Fibroblast of villous mesenchyme (primary cell): ENCODE measurements at places on chromosomes 3 and 15. TPM values are rescaled to one million over a fixed set of nuclear protein-coding genes. Genes with fewer than 3 reads are reported as not detected.

The NUSAP1 gene
- total RNA-seq, result 28.3 and 59.2 TPM in 2 replicates

The CACNA1D gene
- under 0.01 TPM in 1 of 2 replicates, not detected in the other for total RNA-seq

The FRMD5 gene
- 1.3 and 1.9 TPM in 2 replicates for total RNA-seq

The OSTN gene
- not detected in 2 replicates for total RNA-seq

The FAM81A gene
- under 0.01 TPM in 2 replicates for total RNA-seq

The FOXL2NB gene
- 61.8 and 101 TPM in 2 replicates for total RNA-seq

DNA sequence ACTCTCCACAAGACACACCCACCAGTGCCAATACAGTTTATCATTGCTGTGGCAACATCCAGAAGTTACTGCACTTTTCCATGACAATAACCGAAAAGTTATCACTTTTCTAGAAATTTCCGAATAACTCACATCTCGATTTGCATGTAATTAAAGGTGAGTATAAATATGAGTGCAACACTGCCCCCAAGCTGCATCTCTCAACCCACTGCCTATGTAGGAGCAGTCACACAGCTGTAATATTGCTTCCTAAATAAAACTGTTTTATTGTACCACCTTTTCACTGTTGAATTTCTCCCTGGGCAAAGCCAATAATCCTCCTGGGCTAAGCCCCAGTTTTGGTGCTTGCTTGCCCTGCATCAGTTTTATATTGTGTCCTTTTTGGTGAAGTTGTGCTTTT, 601.0 kb upstream of the EPHA6 start:
- peak; percentile 2 for DNase-seq

The ARL14 gene
- total RNA-seq, result not detected in 2 replicates

DNA sequence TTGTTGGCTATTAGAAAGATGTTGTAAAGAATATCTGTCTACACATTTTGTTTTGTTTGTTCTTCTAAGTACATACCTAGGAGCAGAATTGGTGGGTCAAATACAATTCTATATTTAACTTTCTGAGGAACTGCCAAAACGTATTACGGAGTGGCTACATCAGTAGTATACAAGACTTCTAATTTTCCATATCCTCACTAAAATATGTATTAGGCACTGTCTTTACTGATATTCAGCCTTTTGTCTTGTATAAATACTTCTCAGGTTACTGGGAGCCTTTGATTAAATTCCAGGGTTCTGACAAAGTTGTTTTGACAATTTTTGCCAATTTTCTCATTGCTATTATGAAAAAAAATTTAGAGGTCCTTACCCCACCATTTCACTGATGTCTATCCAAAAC, 146.7 kb downstream of the NR2E3 start:
- DNase-seq, result no peak

DNA sequence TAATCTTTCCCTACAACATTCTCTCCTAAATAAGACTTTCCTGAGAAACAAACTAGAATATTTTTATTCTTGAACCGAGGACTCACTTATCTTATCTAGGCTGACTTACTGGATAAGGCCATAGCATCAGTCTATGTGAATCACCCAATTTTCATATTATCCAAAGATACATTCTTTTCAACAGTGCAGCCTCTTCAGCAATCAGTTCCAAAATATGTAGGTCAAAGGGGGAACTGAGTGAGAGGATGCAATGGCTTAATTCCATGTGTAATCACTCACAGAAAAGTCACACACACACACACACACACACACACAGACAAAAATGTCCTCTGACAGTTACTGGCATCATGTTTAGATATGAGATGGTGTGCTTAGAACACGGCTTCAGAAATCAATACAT, 31.5 kb upstream of the MECOM start:
- no peak for DNase-seq

The CDC25A gene
- 8.7 and 9.9 TPM in 2 replicates for total RNA-seq

- DNase-seq, result no peak
Measured at GRCh38 chr3:127789990-127790881, 32.1 kb downstream of the MGLL start.

The AVEN gene
- 37.1 and 39.6 TPM in 2 replicates for total RNA-seq

DNA sequence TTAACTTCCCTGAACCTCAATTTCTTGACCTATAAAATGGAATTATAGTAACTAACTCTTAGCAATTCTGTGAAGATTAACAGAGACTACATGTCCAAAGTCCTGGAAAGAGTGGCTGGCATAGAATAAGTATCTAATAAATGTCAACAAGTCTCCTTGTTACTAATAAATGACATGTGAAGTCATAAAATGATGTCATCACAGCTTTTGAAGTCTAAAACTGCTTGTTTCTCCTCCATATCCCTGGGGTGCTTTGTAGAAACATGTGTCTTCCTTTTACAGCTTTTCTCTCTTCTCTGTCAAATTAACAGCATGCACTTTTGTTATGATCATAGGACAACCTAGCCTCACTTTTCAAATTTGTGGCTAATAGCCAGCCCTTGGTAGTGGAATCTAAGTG, 510.2 kb downstream of the NTRK3 start:
- peak; percentile 42 for DNase-seq

DNA sequence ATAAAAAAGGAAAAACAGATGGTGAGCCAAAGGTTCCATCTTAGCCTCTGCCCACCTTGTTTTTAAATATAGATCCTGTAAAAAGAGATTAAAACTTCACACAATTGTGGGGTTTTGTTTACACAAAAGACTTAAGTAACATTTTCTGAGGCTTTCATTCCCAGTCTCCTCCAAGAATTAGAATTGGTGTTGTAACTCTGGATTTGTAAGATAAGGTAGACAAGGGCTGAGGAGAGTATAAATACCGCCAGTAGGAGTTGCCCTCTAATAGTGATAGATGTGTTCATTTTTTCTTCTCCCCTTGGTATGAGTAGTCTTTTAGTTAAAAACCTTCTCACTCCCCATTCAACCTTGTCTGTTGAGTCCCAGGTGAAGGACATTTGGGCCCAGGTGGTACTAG, 8.5 kb downstream of the MINDY2 start:
- peak; percentile 61 for DNase-seq

- DNase-seq, result no peak
Measured at GRCh38 chr3:34020726-34021680, 222.6 kb downstream of the PDCD6IP start.

The TGFBR2 gene
- total RNA-seq, result 34.8 and 37.1 TPM in 2 replicates

DNA sequence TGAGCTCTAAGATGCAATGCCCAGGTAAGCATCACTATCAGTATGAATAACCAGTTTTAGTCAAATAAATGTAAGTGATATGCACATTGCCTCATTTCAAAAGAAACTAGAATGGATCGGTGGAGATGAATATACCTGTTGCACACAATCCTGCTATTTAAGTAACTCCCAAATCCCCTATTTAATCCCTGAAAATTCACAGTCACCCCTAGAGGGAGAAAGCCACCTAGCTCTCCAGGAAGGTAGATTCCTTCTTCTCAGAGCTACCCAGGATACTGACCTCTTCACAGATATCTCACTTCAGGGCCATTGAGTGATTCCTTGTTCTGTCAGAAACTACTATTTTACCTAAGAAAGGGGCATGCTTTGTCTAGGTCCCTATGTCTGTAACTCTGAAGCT, 11.7 kb downstream of the LSAMP start:
- DNase-seq, result no peak

GRCh38 chr15:77731067-77731466, 98.4 kb upstream of the LINGO1 start:
- no peak for DNase-seq

DNA sequence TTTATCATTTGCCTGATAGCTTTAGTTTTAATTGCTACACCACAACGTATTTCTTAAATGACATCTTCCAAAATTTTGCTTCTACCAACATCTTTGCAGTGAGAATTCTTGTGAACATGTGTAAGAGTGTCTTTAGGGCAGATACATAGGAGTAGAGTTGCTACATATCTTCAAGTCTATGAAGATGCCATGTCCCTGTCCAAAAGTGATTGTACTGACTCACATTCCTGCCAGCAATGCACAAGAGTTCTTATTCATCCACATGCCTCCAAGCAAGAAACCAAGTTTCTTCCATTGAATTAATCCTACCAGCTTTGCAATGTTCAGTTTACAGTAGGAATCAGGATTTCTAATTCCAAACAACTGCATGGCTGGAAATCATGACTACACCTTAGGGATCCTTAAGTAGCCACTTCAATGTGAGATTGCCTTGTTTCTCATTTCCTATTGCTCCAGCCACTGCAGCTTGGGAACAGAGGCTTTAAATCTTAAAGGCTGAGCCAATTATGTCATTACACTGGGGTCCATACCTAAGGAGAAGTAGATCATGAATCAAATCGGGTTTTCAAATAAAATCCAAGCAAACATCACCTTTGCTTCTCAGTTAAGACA, 44.5 kb downstream of the BCL2L10 start:
- DNase-seq, result no peak

The MINAR1 gene
- 1.3 and 2.3 TPM in 2 replicates for total RNA-seq

- DNase-seq, result no peak
Measured at GRCh38 chr15:49953421-49953820, 165.6 kb downstream of the ATP8B4 start.

- DNase-seq, result peak; percentile 77
Measured at GRCh38 chr15:63718590-63719035, 115.1 kb downstream of the HERC1 start.

The SLC28A1 gene
- total RNA-seq, result not detected in 2 replicates

GRCh38 chr15:80599359-80599758, 95.8 kb upstream of the ABHD17C start:
- peak; percentile 76 for DNase-seq

The ADIPOQ gene
- total RNA-seq, result not detected in 2 replicates

The GCHFR gene
- 2.6 and 2.9 TPM in 2 replicates for total RNA-seq

GRCh38 chr15:75200765-75201615, 692 bp upstream of the C15orf39 start:
- peak; percentile 55 for DNase-seq

DNA sequence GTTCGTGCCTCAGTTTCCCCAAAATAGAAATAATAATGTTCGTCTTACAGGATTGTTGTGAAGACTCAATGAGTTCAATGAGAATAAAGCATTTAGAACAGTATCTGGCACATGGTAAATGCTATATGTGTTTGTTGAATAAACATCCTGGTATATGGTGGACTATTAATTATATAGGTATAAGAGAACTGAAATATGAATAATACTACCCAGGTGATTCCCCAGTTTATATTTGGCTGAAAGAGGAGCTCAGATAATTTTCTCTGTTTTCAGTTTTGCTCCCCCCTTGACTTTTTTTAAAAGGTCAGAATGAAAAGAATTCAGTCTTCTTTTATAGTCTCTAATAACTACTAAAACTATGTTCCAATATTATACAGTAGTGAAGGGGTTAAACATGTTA, 46.9 kb downstream of the USP8 start:
- DNase-seq, result no peak

GRCh38 chr3:49278548-49278947, 1.5 kb upstream of the C3orf62 start:
- peak; percentile 47 for DNase-seq

The SERPINI1 gene
- total RNA-seq, result 2.2 and 2.6 TPM in 2 replicates

The PPIP5K1 gene
- total RNA-seq, result 27.1 and 28.5 TPM in 2 replicates

The SRP14 gene
- 93.3 and 96.6 TPM in 2 replicates for total RNA-seq

The USP50 gene
- 1.3 TPM in 1 of 2 replicates, not detected in the other for total RNA-seq

DNA sequence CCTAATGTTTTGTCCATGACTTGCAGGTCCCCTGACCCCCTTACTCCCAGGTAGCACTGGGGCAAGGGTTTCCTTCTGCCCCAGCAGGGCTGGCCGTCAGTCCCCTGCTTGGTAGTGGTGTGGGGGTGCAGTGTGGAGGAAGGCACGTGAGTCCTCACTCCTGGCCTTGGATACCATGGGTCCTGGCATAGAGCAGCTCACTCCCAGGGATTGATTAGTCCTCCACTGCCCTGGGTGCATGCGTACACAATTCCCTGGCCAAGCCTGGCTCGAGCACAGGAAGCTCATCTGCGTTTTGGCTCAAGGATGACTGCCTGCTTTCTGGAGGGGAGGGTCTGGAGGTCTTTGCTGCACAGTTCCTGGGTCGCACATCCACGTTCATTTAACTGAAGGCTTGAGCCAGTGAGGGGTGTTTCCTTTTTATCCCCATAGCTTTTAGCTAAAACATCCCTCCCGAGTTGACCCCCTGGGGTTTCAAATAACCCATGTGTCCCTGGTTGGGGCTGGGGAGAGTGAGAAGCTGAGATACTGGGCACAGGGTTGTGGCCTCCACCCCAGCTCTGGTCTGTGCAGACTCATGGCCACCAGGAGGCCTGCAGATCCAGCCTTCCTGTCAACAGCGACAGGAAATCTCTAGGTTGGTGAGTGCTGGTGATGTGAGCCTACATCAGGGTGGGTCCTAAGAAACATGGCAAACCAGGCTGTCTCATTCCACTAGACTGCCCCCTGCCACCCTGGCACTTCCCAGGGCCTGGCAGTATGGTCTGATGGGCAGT, 11.5 kb downstream of the HEMK1 start:
- no peak for DNase-seq

DNA sequence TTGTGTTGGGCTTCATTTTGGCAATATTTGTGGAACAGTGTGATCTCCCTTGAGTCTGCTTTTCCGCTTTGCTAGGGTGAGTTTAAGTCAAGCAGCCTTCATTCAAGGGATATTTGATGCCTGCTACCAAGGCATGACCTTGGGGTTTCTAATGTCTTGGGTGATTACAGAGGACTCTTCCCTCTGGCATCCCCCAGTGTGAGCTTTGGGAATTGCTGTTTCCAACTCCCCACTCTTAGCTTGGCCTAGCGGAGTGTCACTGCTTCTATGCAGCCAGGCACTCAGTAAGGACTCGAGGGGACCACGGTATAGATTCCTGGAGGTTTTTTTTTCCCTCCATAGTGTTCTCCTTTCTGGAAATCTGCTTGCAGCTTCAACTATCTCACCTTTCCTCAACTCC, 21.1 kb downstream of the GCNT3 start:
- no peak for DNase-seq

DNA sequence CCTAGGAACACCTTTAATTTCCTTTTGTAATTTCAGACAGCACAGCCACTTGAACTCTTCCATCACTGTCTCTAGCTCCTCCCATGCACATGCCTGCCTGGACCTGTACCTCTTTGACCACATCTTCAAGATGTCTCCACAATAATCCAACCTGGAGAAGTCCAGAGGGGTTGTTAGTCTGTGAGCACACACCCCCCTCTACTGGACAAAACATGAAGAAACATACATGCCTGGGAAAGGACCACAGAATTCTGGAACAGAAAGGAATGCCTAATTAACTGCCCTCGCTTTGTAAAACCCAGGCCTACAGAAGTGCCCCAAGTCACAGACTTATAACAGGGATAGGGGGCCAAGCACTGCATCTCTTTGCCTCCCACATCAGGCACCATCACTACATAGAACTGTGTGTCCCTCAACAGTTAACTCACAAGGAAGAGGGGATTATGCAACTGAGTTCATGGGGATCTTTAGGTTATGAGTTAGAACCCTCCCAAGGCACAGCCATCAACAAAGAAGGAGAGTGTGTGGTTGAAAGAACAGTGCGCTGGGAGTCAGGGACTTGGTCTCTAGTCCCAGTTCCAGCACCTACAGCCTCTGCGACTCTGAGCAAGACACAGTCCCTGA, 61.7 kb downstream of the FMN1 start:
- peak; percentile 73 for DNase-seq

- DNase-seq, result no peak
Measured at GRCh38 chr3:41599127-41599484, 362.8 kb downstream of the ULK4 start.

DNA sequence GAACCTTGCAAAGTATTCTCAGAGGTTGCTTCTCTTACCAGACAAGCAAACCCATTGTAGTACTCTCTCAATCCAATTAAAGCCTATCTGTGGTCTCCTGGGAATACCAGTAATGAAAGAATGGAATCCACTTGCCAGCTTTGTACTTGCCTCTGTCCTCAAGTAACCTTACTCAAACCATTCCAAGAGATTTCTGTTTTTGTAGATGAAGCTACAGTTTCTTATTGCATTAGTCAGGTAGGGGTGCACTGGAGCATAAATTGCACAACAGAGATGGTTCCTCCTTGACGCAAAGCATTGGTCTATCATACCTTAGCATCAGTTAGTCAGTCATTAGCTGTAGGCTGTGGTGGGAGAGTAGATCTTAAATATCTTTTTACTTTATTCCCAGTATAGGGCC, 52.9 kb downstream of the BTLA start:
- DNase-seq, result peak; percentile 3

GRCh38 chr15:64807051-64807749, 18.2 kb downstream of the PIF1 start:
- no peak for DNase-seq
